NCI-H1105 treated with DMSO at 0.1 percent for 48 hours (cell line): ENCODE measurements at places on chromosomes 16 and 17.
A peak's percentile ranks its signal among the peaks of the same experiment; 100 is the strongest.

- DNase-seq, result no peak
These were observed 8.1 kb upstream of the ZFPM1 start for GRCh38 chr16:88444826-88445582.

GRCh38 chr16:48352648-48353390 is 32.4 kb downstream of the SIAH1 start:
- no peak for DNase-seq

DNA sequence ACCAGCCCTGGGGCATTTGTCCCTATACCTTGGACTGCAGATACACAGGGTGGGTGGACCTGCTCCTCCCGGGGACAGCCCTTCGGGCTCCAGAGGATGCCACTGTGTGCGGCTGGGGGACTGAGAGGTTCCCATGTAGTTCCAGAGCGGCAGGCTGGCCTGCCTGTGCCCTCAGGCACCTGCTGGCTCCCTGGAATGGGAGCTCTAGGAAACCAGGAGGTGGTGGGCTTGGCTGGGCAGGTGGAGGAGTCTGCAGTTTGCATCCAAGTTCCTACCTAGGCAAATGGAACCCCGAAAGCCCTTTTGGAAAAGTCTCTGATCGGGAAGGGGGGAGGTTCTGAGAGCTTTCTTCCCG is 982 bp downstream of the DBNDD1 start:
- DNase-seq, result no peak

DNA sequence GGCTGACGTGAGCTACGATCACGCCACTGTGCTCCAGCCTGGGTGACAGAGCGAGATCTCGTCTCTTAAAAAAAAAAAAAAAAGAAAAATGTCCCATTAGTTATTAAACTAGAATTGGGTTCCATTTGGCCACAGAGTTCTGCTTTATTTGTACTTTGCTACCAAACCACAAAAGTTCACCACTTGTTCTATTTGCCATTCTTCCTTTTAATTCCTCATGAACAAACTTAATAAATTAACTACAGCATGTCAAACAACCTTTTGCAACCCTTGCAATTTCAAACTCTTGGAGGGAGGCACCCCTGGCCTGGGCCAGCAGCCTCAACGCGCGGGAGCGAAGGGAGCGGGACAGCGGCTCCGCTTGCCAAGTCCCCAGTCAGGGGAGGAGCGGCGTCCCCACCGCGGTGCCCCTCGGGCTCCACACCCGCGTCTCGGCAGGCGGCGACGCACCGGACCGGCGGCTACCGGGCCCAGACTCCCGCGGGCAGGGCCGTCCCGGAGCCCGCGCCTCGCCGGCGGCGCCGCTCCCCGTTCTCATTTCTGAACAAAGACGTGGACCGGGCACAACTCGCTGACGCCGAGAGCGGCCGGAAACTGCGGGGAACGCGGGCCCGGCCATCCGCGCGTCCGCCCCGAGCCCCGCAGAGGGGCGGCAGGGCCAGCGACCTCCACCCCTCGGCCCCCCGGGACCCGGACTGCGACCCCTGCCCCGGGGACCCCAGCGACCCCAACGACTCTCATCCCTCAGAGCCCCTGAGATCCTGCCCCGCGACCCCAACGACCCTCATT is 775 bp downstream of the CYTH1 start:
- peak; percentile 9 for DNase-seq

GRCh38 chr17:32854832-32855389 is 22.0 kb downstream of the MYO1D start:
- no peak for DNase-seq

DNA sequence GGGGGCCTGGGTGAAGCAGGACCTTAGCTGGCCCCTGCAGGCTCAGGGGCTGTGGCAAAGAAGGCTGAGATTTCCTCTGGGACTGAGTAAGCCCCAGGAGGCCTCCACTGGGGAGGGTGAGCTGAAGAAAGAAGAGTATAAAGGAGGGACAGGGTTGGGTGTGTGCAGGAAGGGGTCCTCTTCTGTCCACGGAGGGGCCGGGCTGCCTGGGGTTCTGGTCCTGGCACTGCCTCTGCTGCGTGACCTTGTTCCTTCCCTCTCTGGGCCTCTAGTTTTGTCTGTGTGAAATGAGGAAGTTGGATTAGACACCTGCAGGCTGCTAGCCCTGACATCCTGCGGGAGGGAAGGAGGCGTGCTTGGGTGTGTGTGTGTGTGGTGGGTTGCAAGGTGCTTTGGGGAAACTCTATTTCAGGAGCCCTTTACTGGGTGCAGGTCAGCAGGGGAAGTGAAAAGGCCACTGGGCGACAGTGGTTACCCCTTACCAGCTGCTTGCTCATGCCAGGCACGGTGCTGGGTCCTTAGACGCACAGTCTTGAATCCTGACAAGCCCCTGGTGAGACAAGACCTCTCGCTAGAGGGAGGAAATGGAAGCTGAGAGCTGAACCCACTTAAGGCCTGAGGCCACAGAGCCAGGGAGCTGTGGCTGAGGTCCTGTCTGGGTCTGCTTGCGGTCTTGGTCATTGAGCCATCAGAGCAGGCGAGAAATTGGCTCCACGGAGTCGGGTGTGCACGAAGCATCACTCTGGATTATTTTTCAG is 60.7 kb downstream of the OR1D5 start:
- no peak for DNase-seq

GRCh38 chr16:4682616-4683254 is 10.6 kb upstream of the NUDT16L1 start:
- no peak for DNase-seq
